Activated CD4-positive, alpha-beta memory T cell treated with anti-CD3 and anti-CD28 coated beads for 36 hours (primary cell): ENCODE measurements at places on chromosomes 5 and 9. TPM values are rescaled to one million over a fixed set of nuclear protein-coding genes. Genes with fewer than 3 reads are reported as not detected.

Gene C9orf153
- 0.26 TPM for total RNA-seq

Gene PCDHB15
- total RNA-seq: not detected

DNA sequence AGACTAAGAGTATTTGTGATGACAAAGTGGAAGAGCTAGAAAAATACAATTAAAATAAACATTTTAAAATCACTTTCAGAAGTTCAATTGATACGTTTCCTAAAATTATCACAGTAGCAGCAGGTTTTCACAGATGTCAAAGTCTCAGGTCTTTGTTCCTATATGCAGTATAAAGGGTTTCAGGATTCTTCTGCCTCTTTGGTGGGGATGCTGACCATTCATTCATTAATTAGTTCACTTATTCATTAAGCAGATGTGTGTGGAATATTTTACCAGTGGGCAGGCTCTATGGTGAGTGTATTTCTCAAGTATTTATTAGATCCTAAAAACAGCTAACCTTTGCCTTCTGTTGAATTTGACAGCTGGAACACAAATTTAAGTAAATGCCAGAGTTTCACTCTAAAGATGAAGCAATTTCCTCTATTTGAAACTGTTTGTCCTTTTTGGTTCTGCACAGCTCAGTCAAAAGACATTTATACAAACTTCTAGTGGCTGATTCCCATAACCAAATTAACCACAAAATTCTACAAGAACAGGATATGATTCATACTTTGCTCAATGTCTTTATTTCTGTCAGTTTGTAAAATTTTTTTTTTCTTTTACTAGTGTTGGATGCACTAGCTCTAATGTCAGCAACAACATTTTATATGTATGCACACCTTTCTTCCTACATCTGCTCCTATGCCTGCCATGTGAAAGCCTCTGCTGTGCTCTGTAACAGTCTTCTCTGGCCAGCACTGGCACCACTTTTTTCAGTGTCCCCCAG, 75.9 kb upstream of the PRR16 start:
- H3K4me3 ChIP-seq: no peak overlapping the region
- no peaks in the 10 kb centered on the region for H3K27me3 ChIP-seq
- H3K27ac ChIP-seq: no peak overlapping the region
- no peaks in the 10 kb centered on the region for H3K36me3 ChIP-seq
- no peaks in the 10 kb centered on the region for H3K4me1 ChIP-seq

Gene LCN9
- total RNA-seq: not detected

DNA sequence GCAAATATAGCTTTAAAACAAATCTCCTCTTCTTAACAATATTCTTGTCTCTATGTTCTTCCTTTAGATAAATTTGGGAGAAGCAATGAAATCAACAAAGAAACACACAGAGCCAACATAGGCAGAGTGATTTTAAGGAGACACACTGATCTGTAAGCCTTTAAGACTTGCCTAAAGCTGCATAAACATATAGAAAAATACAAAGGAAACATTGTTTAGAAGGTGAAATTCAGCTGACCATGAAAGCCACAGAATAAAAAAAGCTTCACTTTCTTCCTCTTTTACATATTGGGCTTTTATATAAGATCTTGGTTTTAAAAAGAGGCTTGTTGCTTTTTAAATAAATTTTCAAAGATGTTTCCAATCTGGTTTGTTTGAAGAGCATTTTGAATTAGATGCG, 1277.5 kb downstream of the EFNA5 start:
- H3K36me3 ChIP-seq: no peaks in the 10 kb centered on the region
- no peaks in the 10 kb centered on the region for H3K4me1 ChIP-seq
- no peaks in the 10 kb centered on the region for H3K27me3 ChIP-seq
- H3K4me3 ChIP-seq: no peak overlapping the region

DNA sequence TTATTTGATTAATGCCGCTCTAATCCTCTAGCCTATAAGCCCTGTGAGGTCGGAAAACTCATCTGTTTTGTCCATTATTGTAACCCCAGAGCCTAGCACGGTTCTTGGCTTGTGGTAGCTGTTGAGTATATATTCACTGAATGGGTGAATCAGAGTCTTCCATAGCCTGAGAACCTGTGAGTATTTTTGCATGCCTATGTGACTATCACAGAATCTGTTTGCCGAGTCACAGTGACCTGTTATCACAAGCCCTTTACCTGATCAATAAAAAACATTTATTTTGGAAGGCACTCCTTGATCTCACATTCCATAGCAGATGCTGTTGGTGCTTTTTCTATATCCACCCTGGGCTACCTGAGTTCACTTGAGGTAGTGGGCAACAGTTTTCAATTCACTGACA, 125.0 kb upstream of the STC2 start:
- DNase-seq: no peak
- no peak overlapping the region for H3K27ac ChIP-seq
- peaks cover 3% of the 10 kb centered on the region for H3K27me3 ChIP-seq
- H3K36me3 ChIP-seq: no peaks in the 10 kb centered on the region

Gene NEURL1B
- 0.29 TPM for total RNA-seq

Gene DMGDH
- 1.7 TPM for total RNA-seq

Gene TIMD4
- 1.8 TPM for total RNA-seq

Gene RMI1
- 20.3 TPM for total RNA-seq

DNA sequence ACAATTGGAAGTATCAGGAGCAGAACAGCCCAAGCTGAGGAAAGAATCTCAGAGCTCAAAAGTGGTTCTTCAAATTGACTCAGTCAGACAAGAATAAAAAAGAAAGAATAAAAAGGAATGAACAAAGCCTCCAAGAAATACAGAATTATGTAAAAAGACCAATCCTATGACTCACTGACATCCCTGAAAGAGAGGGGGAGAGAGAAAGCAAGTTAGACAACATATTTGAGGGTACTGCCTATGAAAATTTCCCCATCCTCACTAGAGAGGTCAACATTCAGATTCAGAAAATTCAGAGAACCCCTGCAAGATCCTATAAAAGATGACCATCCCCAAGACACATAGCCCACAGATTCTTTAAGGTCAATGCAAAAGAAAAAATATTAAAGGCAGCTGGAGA, 173.2 kb downstream of the ALDH1A1 start:
- H3K4me1 ChIP-seq: no peaks in the 10 kb centered on the region
- H3K27ac ChIP-seq: no peak overlapping the region
- no peak for DNase-seq
- H3K36me3 ChIP-seq: no peaks in the 10 kb centered on the region

Gene CTSV
- 1.4 TPM for total RNA-seq

DNA sequence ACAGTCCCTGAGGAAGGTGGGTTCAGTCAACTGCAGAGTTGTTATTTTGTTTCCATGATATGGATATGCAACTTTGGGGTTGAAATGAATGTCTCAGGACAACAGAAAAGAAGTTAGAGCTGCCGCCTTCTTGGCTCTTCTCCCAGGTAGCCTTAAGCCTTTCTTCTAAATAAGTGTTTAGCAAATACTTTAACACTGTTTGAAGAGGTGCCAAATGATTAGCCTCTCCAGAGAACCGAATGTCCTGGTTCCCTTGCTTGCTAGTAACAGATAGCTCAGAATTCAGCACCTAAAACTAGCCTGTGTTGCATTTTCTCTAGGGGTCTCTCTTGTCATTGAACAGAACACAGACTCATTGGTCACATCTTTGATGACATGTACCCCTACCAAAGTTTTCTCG, 127.7 kb upstream of the PIK3R1 start:
- no peak for DNase-seq
- no peaks in the 10 kb centered on the region for H3K36me3 ChIP-seq
- H3K4me3 ChIP-seq: no peak overlapping the region

DNA sequence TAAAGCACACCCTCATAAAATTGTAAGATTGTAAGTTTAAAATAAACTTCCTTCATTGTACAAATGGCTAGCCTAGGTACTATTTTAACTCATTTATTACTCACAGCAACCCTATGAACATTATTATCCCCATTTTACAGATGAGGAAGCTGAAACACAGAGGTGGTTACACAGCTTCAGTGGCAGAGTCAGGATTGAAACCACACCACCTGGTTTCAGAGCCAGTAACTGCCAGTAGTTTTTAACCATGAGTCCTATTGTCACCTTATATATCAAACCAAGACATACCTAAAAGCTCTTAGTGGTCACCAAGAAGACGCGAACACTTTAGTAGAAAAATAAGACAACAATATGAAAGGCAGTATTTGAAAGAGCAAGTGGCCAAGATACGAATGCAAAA, 16.1 kb downstream of the SH3GL2 start:
- no peaks in the 10 kb centered on the region for H3K27me3 ChIP-seq
- no peak overlapping the region for H3K4me3 ChIP-seq
- no peak for DNase-seq
- no peaks in the 10 kb centered on the region for H3K36me3 ChIP-seq
- H3K4me1 ChIP-seq: no peaks in the 10 kb centered on the region

Gene CDH9
- not detected for total RNA-seq

DNA sequence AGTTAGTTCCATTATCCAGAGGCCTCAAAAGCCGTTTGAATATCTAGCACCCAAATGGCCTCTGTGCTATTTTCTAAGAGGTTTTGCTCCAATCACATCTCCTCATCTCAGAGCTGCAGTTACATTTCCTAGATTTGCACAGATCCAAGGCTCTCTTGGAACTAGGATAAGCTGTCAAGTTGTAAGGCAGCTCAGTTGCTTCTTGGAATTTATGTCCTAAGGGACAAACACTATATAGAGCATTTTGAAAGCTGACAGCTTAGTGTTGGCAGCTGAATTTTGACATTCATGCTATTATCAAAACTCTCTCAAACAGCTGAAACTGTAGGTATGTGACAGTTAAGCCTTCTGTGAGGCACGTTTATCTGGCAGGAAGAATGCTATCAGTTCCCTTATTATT, 97.0 kb downstream of the MACIR start:
- DNase-seq: no peak
- no peaks in the 10 kb centered on the region for H3K36me3 ChIP-seq
- H3K27ac ChIP-seq: no peak overlapping the region
- no peak overlapping the region for H3K4me3 ChIP-seq
- H3K27me3 ChIP-seq: peaks cover 8% of the 10 kb centered on the region
- peaks cover 7% of the 10 kb centered on the region for H3K4me1 ChIP-seq

DNA sequence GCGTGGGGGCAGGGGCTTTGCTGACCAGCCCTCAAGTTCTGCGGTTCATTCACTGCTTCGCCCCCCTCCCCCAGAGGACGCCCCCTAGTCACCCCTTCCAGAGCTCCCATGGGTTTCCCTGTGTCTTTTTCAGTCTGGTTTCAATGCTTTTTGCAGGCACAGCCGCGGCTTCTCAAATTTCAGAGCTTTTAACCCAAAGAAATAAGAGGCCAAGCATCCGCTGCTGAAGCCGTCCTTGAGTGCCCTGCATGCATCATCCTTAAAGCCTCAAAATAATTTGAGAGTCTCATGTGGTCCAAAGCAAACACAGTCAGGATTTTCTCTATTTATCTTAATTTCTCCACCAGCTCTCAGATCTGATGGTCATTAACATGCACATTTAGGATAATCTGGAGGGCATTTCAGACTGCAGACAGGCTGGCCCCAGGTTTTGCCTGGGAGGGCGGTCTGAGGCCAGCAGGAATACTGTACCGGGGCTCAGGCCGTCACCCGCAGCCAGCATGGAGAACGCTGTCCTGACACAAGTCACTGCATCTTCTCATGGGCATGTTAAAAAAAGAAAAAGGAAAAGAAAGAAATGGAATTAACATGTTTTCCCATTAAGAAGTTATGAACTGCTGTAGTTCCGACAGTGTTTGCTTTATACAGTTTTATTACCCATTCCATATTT, 420.8 kb upstream of the IRX4 start:
- no peak for DNase-seq
- H3K36me3 ChIP-seq: no peaks in the 10 kb centered on the region
- no peak overlapping the region for H3K27ac ChIP-seq
- no peaks in the 10 kb centered on the region for H3K27me3 ChIP-seq
- H3K4me1 ChIP-seq: no peaks in the 10 kb centered on the region
- no peak overlapping the region for H3K4me3 ChIP-seq
